ENCODE measurements at places on chromosomes 4 and X.

DNA sequence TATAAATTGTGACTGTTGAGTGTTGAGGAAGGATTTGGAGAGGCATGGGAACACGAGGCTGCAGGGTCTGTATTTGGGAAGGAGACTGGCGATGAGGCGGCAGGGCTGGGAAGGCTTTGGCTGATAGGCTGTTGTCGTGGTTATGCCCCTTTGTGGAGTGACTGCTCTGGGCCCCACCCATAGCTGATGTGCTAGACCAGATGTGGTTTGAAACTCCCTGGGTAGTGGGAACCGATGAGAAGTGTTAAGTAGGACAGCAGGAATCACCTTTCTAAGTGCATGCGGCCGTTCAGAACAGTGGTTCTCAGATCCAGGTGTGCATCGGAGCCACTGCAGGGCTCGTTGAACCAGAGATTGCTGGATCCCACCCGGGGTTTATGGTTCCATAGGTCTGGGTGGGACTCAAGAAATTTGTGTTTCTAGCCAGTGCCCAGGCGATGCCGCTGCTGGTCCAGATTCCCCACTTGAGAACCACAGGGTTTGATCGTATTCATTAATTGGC lies 42.3 kb downstream of the TBC1D14 start:
- peak; percentile 12 for DNase-seq

- DNase-seq = no peak
Measured at GRCh38 chrX:20285511-20285910, 18.8 kb upstream of the RPS6KA3 start.

- no peak for DNase-seq
Measured at GRCh38 chrX:17635231-17635630, 102.1 kb upstream of the SCML1 start.

GRCh38 chrX:68498508-68499379 lies at the start of gene YIPF6:
TSS of gene YIPF6 (plus strand) at chrX:68499051. CDS start at chrX:68499067, 16 bp downstream.
- DNase-seq = peak; percentile 55

DNA sequence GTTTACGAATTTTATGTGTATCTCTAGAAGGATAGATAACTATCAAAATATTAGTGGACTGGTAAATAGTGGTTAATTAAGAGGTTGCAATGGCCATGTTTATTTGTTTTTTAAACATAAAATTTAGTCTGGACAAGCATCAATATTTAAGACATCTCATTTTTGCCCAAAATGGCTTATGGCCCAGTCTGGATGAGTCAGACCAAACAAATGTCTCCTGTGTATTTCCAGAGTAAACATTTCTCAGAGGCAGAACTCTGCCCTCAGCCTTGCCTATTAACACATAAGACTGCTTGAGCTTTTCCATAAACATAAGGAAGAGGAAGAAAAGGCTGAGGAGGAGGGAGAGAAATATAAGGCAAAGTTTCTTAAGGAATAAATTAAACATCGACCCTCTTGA lies 277.1 kb upstream of the DIAPH2 start:
- no peak for DNase-seq

DNA sequence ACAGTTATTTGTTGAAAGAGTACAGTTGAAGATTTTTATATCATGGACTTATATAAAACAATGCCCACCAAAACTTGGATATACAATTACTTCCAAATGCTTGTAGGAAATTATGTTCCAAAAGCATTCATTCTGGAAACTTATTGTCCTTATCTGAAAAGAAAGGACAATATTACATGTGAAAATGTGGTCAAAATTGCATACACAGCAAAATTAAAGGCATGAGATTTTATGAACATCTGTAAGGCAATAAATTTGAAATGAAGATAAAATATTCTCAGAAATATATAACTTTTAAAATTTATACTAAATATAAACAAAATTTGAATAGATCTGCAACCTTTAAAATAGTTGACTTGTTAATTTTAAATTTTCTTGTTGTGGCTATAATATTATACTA lies 1173.8 kb downstream of the NLGN4X start:
- DNase-seq = no peak

DNA sequence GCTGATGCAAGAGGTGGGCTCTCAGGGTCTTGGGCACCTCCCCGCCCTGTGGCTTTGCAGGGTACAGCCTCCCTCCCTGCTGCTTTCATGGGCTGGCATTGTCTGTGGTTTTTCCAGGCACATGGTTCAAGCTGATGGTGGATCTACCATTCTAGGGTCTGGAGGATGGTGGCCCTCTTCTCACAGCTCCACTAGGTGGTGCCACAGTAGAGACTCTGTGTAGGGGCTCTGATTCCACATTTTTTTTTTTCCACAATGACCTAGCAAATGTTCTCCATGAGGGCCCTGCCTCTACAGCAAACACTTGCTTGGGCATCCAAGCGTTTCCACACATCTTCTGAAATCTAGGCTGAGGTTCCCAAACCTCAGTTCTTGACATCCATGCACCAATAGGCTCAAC lies 657.9 kb upstream of the CT83 start:
- no peak for DNase-seq

- DNase-seq = no peak
Measured at GRCh38 chr4:98510757-98511517, 147.5 kb downstream of the TSPAN5 start.

GRCh38 chr4:118033148-118034052 lies 886 bp upstream of the NDST3 start:
- no peak for DNase-seq

- DNase-seq = no peak
Measured at GRCh38 chr4:53932796-53933610, 131.4 kb downstream of the CHIC2 start.

DNA sequence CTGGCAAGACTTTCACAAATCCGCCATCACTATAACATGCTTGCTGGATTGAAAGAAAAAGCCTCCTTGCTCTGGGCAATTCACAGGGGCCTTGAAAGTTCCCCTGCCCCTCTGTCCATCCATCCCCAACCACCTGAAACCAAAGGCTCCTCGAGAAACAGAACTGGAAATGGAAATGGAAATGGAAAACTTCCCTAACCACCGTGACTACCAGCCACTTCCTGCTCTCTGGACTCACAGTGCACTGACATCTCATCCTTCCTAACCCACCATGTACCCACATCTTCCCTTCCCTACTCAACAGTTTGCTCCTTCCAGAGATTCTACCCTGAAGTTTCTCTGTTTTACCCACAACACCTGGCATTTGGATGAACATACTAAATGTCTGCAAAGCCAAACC lies 603.6 kb upstream of the DIPK2B start:
- no peak for DNase-seq

DNA sequence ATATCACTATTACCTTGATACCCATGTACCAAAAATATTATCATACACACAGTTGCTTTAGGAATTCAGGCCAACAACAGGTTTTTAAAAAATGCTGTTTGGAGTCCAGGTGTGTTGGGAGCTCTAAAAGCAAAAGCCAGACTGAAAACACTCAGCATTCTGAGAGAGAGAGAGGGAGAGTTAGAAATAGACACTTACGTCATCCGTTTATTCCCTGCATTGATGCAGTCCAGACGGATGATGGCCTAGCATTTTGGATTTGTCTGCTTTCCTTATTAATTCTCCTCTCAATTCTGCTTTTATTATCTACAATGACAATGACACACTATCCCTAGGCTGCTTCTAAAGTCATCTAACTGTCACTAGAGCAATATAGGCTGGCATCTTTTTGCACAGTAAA lies 358.3 kb upstream of the BOD1L1 start:
- DNase-seq = no peak

GRCh38 chr4:170248576-170248975 lies 158.8 kb upstream of the AADAT start:
- no peak for DNase-seq

- DNase-seq = no peak
Measured at GRCh38 chr4:133156096-133156495, 7.0 kb downstream of the PCDH10 start.

- no peak for DNase-seq
Measured at GRCh38 chr4:176791591-176792325, 964 bp downstream of the VEGFC start.

DNA sequence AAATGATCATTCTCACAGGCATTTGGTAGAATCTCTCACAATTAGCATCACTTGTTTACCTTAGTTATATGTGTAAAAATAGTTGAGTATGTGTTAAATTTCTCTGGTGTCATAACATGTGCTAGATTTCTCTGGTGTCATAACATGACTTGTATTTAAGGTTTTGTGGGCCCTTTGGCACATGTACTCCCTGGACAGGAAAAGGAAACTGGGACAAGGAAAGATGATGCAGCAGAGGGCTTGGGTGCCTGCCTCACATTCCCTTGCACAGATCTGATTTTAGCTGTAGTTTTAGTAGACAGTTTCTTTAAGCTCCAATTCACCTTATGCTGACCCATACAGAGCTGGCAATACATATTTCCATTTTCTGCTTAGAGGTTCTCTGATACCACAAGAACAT lies 726.0 kb downstream of the C4orf33 start:
- DNase-seq = no peak

DNA sequence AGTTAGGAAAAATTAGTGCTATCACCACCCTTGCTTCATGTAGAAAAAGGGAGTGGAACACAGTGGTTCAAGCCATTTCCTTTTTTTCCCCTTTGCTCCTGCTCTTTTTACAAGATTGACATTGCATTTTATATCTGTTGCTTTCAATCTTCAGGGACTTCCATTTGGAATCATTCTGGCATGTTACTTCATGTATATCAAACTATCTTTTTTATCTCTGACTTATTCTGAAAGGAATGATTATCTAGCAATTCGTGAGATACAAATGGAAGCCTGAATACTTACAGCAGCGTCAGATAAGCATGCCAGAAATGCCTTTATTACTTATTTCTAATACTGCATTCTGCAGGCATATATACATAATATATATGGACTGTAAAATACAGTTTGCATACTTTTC lies 20.4 kb downstream of the ADGRL3 start:
- no peak for DNase-seq

DNA sequence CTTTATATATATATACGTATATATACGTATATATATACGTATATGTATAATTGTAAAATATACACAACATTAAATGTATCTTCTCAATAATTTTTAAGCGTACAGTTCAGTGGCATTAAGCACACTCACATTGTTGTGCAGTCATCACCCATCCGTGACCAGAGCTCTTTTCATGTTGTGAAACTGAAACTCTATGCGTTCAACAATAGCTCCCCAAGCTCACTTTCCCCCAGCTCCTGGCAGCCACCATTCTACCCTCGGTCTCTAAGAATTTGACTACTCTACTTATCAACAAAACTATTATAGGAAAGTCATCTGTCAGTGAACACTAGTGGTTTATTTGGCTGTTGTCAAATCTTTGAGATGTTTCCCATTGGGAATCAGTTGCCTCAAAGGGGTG lies 621.8 kb upstream of the GALNT7 start:
- no peak for DNase-seq

GRCh38 chrX:9482408-9482807 lies 17.6 kb downstream of the TBL1X start:
- DNase-seq = no peak

DNA sequence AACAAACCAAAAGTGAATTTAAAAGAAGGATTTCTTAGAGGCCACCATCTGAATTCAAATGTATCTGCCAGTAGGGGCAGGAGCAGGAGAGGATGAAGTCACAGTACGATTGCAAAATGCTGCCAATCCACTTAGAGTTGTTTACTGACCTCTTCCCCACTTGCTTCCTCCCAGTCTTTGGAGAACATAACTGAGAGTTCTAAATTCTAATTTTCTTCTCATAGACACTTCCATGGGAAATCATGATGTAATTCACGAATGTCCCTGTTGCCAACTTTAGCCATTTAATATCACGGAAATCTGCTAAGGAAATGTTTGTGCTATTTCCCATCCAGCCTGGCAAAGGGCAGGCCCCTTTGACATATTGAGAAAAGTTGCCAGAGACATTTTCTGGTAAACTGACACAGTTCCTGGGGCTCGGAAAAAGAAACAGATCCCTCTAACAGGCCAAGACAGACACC lies 33.6 kb upstream of the NOCT start:
- no peak for DNase-seq

DNA sequence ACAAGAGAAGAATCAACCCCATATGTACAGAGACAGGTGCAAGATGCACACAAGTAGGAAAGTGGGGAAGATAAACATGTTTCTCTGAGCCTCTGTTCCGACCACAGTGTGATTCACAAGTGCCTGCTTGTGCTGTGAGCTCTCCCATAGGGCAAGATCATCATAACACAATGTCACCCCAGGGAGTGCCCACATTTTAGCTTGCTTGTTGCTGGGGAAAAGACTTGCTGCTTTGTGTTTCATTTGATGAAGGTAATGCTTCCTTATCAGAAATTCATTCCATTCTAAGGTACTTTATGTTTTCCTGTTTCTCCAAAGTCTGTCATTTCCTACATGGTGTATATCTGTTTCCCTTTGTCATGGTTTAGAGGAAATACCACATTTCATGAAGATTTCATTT lies 304.5 kb upstream of the DIPK2B start:
- DNase-seq = no peak

DNA sequence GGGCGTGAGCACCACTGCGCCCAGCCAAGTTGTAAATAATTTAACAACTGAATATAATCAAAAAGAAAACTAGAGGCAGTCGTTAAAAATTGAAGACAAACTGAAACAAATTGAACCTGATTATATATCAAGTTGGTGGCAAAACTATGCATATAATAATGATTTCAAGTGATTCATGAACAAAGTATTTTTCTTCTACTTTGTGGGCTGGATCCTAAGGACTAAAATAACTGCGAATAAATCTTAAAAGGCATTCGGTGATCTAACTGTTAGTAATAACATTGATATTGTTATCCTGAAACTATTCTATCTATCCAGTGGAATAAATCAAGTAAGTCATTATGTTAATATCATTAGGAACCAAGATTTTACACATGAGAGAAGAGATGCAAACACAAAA lies 21.2 kb upstream of the USP9X start:
- DNase-seq = no peak

GRCh38 chrX:38985375-38985774 lies 184.1 kb downstream of the MID1IP1 start:
- peak; percentile 21 for DNase-seq

DNA sequence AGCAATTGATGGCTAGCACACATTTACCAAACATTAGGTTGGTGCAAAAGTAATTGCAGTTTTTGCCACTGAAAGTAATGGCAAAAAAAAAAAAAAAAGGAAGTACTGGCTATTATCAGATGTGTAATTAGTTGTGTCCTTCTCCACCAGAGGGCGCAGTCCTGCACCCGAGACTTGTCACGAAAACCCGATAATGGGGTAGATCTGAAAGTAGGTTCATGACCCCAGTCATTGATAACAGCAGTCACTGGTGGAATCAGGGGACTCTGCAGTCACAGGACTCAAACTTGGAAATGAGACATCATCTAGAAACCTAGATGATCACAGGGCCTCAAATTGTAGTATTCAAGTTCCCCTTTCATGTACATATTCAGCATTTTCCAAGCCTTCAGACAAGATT lies 13.1 kb upstream of the ACOT9 start:
- DNase-seq = peak; percentile 55

- peak; percentile 88 for DNase-seq
Measured at GRCh38 chr4:9691238-9692065, 90.0 kb upstream of the DRD5 start.

GRCh38 chr4:139889264-139889663 lies 223.6 kb downstream of the MGST2 start:
- DNase-seq = no peak

- no peak for DNase-seq
Measured at GRCh38 chr4:86976801-86977485, 42.1 kb downstream of the AFF1 start.

GRCh38 chrX:133542476-133542875 lies 127.2 kb upstream of the GPC4 start:
- DNase-seq = no peak

- DNase-seq = no peak
Measured at GRCh38 chrX:24839331-24839730, 145.6 kb downstream of the POLA1 start.
